NK-92 treated with Interleukin-12 subunit alpha and Interleukin-12 subunit beta, amount 100 ng/mL, for 24 hours (cell line): ENCODE measurements at places on chromosomes 3 and 15.

- DNase-seq: no peak
Measured at GRCh38 chr3:56122911-56123310, 345.4 kb downstream of the ERC2 start.

DNA sequence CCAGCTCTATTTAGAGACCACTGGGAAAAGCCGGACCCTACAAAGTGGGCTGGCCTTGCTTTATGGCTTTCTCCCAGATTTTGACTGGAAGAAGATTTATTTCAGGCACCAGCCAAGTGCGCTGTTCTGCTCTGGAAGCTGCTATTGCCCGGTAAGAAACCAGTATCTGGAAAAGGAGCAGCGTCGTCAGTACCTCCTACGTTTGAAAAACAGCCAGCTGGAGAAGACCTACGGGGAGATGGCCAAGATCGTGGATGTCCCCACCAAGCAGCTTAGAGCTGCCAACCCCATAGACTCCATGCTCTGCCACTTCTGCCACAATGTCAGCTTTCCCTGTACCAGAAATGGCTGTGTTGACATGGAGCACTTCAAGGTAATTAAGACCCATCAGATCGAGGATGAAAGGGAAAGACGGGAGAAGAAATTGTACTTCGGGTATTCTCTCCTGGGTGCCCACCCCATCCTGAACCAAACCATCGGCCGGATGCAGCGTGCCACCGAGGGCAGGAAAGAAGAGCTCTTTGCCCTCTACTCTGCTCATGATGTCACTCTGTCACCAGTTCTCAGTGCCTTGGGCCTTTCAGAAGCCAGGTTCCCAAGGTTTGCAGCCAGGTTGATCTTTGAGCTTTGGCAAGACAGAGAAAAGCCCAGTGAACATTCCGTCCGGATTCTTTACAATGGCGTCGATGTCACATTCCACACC, 60.9 kb downstream of the PXYLP1 start:
- no peak for DNase-seq

- no peak for DNase-seq
Measured at GRCh38 chr3:69052472-69052898, 352 bp upstream of the TMF1 start.

DNA sequence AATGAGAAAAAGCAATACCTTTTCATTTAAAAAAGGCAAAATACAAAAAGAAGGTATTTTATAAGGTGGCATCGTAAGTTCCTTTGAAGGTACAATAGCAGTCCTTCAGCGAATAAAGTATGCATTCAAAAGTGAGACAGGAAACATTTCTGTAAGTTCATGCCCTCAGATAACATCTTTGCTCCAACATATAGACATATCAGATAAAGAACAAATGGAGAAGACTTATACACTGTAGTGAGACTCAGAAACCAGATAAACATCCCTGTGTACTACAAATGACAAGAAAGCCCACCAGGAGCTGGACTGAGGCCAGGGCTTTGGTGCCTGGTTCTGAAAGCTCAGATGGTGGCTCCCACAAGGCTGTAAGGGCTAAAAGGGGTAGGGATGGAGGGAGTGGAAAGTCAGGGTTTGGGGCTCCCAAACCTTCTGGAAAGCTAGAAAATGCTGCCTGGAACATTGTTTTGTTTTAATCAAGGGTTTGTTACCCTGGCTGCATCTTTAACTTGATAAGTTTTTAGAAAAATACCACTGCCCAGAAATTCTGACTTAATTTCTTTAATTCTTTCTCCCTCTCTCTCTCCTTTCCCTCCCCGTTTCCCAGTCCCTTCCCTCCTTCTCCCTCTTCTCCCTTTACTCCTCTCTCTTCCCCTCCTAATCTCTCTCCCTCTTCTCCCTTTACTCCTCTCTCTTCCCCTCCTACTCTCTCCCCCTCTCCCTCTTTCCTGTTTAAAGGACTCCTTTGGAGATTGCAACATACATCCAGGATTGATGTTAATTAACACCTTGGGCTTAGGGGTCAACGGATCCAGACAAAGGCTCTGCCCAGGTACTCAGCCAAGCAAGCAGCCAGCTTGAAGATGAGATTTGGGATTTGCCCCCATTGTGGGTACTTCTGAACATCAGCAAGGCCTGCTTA, 126.1 kb downstream of the AQP9 start:
- no peak for DNase-seq

- no peak for DNase-seq
Measured at GRCh38 chr3:175951047-175951694, 1092.0 kb downstream of the NAALADL2 start.

DNA sequence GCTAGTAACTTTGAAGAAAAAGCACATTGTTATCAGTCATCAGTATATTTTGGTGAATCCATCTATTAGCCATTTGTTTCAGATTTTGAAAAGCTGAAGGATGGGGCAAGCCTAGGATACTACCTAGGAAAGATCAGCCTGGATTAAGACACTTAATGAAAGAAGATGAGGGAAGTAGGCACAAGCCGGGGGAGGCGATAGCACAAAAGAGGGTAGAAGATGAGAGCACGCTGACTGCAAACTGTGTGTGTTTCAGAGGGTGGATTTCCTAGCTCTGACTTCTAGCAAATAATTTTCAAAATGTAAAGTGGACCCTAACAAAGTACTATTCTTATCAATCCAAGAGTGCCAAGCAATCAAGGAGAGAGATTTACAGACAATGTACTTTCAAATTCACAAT, 22.2 kb upstream of the SOX2 start:
- no peak for DNase-seq

- DNase-seq: no peak
Measured at GRCh38 chr3:120111898-120112297, 17.7 kb upstream of the GSK3B start.

- DNase-seq: no peak
Measured at GRCh38 chr3:55692295-55692956, 205.3 kb upstream of the WNT5A start.

DNA sequence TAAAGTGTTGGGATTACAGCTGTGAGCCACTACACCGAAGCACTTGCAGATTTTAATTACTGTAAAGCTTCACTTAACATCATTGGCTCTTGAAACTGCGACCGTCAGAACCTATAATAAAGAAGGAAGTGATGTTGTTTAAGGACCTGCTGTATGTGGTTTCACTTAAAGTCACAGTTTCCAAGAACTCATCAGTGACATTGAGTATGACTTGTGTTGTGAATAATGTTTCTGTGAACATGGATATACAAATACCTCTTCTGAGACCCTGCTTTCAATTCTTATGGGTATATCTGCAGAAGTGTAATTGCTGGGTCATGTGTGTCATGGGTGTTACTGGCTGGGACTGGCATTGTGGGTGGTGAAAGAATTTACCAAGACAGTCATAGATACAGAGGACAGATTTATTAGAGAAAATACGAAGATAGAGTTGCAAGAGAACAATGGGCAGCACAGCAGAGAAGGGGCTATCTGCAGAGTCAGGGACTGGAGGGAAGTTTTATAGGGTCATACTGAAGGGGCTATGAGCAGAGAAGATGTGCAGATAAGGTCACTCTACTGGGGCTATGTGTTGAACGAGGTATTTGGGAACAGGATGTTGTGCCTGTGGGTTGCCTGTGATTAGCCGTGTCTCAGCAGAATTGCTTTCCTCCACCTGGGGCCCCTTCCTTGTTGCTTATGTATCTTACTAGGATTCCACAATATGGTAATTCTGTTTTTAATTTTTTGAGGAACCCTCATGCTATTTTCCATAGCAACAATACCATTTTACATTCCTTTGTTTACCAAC, 4.5 kb downstream of the NDUFB5 start:
- DNase-seq: no peak

GRCh38 chr3:3821777-3822176, 22.5 kb downstream of the LRRN1 start:
- no peak for DNase-seq

- DNase-seq: no peak
Measured at GRCh38 chr15:25368850-25369249, 70.0 kb downstream of the UBE3A start.

- DNase-seq: no peak
Measured at GRCh38 chr3:42914771-42915515, 9.0 kb downstream of the ZNF662 start.

GRCh38 chr15:85588677-85589076, 206.0 kb downstream of the KLHL25 start:
- DNase-seq: no peak

GRCh38 chr3:133447750-133448477, 48.1 kb downstream of the BFSP2 start:
- DNase-seq: no peak

- no peak for DNase-seq
Measured at GRCh38 chr15:33113666-33114373, 80.7 kb downstream of the FMN1 start.

DNA sequence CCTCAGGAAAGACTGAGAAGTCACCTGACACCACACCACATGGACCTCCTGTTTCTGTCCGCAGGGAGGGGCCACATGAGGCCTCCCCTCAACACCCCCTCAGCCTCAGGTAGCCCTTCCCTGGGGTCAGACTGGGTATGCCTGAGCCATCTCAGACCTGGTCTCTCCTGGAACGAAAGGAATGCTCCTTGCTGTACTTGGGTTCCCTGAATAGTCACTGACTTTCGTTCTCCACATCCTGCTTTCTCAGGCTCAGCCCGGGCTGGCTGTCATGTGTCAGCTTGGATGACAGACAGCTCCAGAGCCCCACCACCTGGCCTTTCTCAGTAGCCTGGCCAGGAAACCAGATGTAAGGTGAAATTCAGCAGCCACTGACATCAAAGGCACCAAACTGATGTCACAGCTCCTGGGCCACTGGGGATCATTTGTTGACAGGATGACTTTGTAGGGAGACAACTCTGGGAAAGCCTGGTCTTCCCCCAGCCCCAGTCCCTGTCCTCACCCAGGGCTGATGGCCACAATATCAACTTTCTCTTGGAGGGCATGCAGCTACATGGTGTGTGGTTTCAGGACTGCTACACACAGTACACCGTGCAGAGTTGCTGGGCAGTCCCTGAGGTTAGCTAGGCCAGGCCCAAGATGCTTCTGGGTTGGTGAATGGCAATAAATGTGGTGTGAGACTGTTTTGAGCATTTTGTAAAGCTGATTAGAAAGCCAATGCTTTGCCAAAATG, 141.4 kb upstream of the MRPS22 start:
- peak; percentile 35 for DNase-seq

DNA sequence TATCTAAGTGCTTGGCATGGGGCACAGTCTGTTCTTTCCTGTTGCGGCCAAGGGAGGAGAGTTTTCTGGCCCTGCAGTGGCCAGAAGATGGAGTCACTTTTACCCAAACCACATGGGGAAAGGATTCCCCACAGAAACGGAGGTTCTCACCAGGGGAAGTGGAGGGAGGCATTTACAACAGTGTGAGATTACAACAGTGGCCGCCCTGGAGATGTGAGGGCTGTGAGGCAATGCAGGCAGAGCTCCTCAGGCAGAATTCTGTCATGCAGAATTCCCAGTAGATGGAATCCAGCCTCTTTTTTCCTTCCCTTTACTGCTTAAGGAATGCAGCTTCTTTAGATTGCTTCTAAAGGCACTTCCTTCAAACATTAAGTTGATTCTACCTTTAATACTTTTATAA, 83.1 kb downstream of the CACNA1D start:
- DNase-seq: no peak

GRCh38 chr3:87272718-87273341, 3.6 kb downstream of the POU1F1 start:
- DNase-seq: no peak

- no peak for DNase-seq
Measured at GRCh38 chr15:26087881-26088280, 224.8 kb upstream of the ATP10A start.

DNA sequence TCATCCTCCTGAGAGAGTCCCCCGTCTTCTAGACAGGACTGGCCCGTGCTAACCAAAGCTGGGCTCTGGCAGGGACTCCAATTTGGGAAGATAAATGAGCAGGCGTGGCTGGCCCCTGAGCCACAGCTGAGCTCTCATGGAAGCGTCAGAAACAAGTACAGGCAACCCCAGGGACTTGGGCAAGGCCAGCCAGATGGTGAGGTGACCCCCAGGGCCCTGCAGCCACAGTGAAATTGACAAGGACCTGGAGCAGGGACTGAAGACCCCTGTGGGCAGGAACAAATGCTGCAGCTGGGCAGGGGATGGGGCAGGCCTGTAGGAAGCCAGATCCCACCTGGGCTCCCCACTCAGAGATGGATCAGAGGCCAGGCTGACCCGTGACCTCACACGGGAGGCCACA, 32.8 kb upstream of the CGNL1 start:
- DNase-seq: no peak

- DNase-seq: no peak
Measured at GRCh38 chr3:41498847-41499246, 299.5 kb downstream of the CTNNB1 start.

DNA sequence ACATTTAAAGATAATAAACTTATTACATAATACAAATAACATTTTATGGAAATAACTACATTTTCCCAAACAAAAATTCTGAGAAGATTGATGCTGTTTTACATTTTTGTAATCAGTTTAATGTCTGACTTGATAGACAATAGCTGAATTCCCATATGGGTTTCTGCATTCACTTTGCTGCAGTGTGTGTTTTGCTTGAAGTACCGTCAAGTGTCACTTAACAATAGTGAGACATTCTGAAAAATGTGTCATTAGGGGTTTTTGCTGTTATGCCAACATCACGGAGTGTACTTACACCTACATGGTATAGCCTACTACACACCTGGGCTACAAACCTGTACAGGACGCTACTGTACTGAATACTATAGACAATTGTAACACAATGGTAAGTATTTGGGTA, 57.5 kb downstream of the USF3 start:
- no peak for DNase-seq

GRCh38 chr3:69209413-69209812, 87.0 kb upstream of the LMOD3 start:
- DNase-seq: no peak

DNA sequence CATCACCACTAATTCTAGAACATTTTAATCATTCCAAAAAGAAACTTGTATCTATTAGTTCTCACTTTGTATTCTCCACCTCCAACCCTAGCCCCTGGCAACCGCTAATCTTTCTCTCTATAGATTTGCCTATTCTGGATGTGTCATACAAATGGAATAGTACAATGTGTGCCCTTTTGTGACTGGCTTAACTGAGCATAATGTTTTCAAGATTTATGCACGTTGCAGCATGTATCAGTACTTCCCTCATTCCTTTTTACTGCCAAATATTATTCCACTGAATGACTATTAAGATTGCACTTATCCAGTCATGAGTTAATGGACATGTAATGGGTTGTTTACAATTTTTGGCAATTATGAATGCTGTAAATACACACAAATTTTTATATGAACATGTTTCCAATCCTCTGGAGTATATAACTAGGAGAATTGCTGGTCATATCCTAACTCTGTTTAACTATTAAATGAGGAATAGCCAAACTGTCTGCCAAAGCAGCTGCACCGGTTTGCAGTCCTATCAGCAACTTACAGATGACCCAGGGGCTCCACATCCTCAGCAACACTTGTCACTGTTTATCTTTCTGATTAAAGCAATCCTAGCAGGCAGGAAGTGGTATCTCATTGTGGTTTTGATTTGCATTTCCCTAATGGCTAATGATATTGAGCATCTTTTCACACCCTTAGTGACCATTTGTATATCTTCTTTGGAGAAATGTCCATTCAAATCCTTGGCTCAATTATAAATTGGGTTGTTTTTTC, 42.9 kb downstream of the DCUN1D1 start:
- DNase-seq: no peak

DNA sequence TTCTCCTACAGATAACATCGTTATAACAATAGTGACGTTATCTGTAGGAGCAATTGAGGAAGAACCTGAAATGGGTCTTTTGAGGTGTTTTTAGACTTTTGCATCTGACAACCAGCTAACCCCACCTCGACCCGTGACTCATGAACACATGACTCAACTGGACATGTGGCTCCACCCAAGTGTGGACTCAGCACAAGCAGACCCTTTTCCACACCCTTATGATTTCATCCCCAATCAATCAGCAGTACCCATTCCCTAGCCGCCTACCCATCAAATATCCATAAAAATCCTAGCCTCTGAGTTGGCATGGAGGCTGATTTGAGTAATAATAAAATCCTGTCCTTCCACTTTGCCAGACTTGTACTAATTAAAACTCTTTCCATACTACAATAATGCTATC, 255.4 kb downstream of the ARPP21 start:
- DNase-seq: no peak
